KG1 (cell line): ENCODE measurements at places on chromosomes 16 and 17.
A peak's percentile ranks its signal among the peaks of the same experiment; 100 is the strongest.

GRCh38 chr17:57881783-57882351, 32.0 kb upstream of the MRPS23 start:
- no peak for DNase-seq

GRCh38 chr17:77634710-77635109, 323.8 kb upstream of the TNRC6C start:
- DNase-seq, result no peak

DNA sequence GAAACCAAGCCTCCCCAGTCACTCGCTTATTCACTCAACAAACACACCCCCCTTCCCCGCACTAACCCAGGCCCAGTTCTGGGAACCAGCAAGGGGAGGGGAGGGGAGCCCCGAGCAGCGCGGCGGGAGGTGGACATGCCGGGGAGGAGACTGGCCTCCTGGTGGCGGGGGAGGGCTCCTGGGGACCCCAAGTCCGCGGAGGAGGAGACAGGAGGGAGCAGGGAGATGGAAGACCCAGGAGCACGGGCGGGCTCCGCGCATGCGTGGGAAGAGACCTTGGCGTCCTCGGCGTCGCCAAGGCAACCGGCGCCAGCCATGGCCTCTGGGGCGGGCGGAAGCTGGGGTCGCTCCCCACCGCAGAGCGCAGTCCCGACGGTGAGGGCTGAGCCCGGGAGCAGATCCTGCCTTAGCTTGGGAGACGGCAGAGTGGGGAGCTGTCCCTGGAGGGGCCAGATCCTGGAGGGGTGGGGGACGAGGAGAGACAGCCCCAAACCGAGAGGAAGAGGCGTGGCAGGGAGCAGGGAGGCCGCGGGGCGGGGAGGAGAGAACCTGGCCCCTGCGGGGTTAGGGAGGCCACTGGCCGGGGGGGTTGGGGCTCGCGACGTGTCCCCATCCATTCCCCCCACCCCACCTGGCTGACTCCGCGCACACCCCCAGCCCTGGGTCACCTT, at the start of gene PRR29:
Gene PRR29 (plus strand): TSS at position 302 of the 671 bp plus-strand sequence. CDS start 14 bp downstream, at position 316.
- DNase-seq, result peak; percentile 35

DNA sequence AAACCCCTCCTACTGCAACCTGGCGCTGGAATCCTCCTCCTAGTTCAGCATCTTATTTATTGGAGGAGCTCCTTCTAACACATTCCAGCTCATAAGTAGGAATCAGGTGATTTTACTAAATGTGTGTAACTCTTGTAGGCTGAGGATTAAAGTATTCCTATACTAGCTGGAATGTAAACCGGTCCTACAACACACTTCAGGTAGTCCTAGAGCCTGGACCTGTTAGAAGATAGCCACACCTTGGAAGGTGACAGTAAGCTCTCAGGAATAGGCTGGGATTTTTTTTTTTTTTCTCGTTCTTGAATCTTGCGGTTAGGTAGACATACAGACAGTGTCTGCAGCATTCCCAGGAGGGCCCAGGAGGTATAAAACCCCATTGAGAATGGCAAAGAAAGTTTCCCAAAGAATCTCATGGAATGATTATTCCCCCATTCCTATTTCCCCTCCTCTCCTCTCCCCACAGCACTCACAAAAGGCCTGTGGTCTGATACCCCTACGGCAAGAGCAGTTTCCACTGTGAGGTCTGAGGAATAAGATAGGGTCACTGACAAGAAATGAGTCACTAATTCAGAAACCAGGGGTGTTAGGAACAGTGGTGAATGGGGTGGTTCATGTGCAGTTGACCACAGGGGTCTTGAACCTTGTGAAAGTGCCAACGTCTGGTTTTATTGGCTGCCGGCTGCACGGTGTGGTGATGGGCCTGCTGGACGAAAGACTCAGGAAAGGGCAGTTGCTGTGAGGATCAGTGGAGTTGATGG, 267.1 kb downstream of the UTP18 start:
- DNase-seq, result no peak

DNA sequence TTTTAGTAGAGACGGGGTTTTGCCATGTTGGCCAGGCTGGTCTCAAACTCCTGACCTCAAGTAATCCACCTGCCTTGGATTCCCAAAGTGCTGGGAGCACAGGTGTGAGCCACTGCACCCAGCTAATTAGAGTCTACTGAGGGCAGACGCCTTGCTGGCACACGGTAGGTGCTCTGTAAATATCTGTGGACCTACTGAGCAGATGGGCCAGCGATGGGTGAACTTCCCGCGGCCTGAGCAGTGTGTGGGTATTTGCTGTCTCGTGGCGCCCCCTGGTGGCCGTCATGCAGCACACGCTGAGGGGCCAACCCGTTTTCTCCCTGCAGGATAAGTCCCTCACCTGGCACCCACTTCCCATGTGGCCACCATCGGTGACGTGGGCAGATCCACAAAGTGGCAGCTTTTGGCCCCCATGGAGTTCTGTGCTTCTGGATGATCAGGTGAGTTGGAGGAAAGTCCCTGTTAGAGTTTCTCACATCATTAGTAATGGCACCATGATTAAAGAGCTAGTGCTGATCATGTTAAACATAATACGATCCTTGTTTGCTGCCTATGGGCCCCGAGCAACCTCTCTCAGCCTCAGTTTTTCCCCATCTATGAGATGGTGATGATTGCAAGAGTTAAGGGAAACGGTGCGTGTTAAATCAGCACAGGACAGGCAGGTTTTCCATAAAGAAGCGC, 40.7 kb downstream of the ZDHHC7 start:
- DNase-seq, result peak; percentile 17

DNA sequence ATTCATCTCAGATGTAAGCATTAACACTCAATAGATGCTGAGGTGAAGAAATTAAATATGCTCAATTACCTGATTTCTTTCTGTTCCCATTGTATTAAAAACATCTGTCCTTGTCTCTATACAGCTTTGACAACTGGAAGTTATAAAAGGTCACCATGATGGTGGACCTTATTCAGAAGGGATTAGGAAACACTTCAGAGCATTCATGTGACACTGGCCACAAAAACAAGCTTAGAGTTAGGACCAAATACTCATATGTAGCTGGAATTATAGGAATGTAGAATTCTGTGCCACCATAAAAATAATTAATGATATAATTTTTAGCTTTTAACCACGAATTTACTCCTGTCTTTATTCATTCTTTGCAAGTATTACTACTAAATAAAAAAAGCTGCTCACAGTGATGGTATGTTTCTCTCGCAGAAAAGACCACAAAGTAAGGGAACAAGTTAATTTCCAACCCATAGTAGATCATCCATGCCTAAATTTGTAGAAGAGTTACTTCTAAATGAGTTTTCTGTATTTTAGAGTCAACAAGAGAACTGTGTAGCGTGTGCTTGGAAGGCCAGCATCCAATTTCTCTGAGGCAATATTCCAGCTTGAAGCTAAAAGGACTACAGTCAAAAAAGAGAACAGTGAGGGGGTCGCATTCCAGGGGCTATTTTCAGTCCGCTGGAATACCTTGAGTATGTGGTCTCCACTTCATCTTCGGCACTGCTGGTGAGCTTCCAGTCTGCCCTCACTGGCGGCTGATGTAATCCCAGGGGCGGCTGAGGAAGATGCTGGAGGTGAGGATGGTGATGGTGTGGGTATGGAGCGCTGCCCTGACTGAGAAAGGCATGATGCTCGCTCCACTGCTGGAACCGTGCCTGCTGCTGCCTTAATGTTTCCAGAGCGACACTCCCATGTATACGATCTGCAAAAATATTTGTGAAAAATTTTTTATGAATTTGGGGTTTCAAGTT, 63.7 kb downstream of the CACNG1 start:
- DNase-seq, result no peak

DNA sequence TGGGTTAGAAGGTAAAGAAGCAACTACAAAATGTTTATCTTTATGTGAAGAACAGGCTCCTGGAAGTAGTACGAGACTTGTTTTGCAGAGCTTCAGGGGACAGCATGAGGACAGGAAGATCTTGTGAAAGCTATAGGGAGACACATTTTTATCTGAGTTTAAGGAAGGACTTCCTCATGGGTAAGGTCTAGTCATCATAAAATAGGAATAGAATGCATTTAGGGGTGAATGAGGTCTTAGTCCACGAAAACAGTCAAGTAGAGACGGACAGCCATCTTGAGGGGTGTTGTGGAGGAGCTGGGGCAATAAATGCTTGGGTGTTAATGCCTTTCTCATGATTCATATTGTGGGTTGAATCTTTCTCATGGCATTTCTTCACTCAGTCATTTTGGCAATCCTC, 24.3 kb downstream of the KCNJ16 start:
- peak; percentile 45 for DNase-seq

DNA sequence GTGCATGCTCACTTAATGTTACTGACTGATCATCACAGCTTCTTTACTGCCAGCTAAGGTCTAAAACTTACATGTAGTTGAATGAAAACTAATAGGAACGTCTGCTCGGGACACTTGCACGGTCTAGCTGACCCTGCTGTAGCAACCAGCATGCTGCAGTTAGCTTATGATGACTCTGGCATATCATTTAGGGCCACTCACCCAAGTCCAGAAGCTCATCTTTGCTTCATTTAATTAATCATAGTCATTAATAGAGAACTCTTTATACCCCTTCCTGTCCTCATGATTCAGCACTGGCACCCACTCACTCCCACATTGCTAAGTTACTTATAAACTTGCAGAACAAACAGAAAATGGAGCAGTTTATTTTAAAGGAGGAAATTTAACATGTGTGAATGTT, 136.3 kb downstream of the NLK start:
- DNase-seq, result no peak

DNA sequence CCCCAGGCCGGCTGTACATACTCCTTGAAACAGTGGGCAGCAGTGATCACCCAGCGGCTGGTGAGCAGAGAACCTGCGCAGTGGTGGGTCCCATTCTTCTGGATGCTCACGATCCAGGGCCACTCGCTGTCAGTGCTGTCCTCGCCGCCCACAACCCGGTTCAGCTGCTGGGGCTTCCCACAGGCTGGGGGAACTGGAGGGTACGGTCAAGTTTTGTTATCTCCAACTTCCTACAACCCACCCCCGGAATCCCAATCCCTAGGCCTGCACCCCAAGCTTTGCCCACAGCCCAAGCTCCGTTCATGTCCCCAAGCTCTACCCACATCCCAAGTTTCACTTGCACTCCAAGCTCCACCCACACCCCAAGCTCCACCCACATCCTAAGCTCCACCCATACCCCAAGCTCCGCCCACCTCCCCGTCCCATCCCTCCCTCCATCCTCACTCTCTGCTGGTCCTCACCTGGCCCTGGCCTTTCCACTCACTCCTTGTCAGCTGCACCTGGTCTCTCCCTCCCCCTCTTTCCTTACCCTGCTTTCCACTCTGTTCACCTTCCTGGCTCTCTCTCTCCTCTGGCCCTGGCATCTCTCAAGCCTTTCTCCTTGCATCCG, 1.8 kb downstream of the PRSS22 start:
- DNase-seq, result no peak

DNA sequence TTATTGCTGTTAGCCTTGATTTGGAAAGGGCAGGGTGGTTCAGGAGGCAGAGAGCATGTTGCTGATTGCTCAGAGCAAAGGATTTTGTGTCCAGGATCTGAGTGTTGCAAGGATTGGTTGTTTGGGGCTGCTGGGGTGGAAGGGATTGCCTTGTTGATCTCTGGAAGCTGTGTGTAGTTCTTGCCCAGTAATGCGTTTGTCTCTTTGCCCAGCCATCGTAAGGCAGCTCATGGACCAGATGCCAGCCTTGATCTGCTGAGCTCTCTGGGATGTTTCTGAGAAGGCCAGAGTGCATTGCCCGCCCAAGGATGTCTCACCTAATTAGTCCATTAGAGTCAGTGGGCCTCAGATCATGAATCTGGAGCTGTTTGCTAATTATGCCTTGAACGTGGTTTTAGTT, 33.6 kb downstream of the NKD1 start:
- no peak for DNase-seq
